Right atrium auricular region (tissue), 2 donors: ENCODE measurements at places on chromosomes 1 and 21. TPM values are rescaled to one million over a fixed set of nuclear protein-coding genes. Genes with fewer than 3 reads are reported as not detected.

- no peaks in the 10 kb centered on the region for H3K36me3 ChIP-seq
- DNase-seq = no peak
- H3K4me1 ChIP-seq = peaks cover 77% of the 10 kb centered on the region
- no peak overlapping the region for H3K4me3 ChIP-seq
- H3K27ac ChIP-seq = peak overlapping the region; percentile 91
- no peaks in the 10 kb centered on the region for H3K27me3 ChIP-seq
Observed at GRCh38 chr1:164619006-164619784, 60.2 kb downstream of the PBX1 start.

- H3K4me1 ChIP-seq = peaks cover 75% of the 10 kb centered on the region
- H3K27me3 ChIP-seq = no peaks in the 10 kb centered on the region
- no peaks in the 10 kb centered on the region for H3K36me3 ChIP-seq
- DNase-seq = no peak
- no peak overlapping the region for H3K4me3 ChIP-seq
- H3K27ac ChIP-seq = peak overlapping the region; percentile 57
Observed at GRCh38 chr1:64917907-64918306, 48.4 kb downstream of the JAK1 start.

- peaks cover 48% of the 10 kb centered on the region for H3K4me1 ChIP-seq
- no peaks in the 10 kb centered on the region for H3K36me3 ChIP-seq
- no peak overlapping the region for H3K4me3 ChIP-seq
- H3K27me3 ChIP-seq = no peaks in the 10 kb centered on the region
- H3K27ac ChIP-seq = peak overlapping the region; percentile 18
Observed at GRCh38 chr21:45969921-45970673, 11.5 kb upstream of the COL6A1 start.

DNA sequence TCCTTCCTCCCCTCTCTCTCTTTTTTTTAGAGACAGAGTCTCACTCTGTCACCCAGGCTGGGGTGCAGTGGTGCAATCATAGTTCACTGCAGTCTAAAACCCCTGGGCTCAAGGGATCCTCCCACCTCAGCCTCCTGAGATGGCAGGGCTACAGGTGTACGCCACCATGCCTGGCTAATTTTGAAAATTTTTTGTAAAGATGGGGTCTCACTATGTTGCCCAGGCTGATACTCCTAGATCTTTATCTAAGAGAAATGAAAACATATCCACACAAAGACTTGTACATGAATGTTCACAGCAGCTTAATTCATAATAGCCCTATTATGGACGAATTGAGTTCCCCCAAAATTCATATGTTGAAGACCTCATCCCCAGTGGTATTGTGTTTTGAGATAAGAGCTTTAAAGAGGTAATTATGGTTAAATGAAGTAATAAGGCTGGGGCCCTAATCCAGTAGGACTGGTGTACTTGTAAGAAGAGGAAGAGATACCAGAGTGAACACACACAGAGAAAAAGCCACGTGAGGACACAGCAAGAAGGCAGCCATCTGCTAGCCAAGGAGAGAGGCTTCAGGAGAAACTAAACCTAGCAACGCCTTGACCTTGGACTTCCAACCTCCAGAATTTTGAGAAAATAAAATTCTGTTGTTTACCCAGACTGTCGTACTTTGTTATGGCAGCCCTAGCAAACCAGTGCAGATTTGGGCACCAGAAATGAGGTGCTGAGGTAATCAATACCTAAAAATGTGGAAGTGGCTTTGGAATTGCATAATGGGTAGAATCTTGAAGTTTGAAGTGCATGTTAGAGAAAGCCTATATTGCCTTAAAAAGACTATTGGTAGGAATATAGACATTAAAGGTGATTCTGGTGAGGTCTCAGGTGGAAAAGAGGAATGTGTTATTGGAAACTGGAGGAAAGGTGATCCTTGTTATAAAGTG is 13.2 kb downstream of the IFNLR1 start:
- no peaks in the 10 kb centered on the region for H3K4me1 ChIP-seq
- no peak overlapping the region for H3K27ac ChIP-seq
- no peaks in the 10 kb centered on the region for H3K27me3 ChIP-seq
- H3K36me3 ChIP-seq = no peaks in the 10 kb centered on the region
- H3K4me3 ChIP-seq = no peak overlapping the region

GRCh38 chr1:31196685-31197084 is 43.0 kb downstream of the NKAIN1 start:
- H3K27ac ChIP-seq = no peak overlapping the region
- no peak overlapping the region for H3K4me3 ChIP-seq
- DNase-seq = no peak
- no peaks in the 10 kb centered on the region for H3K4me1 ChIP-seq
- no peaks in the 10 kb centered on the region for H3K36me3 ChIP-seq

DNA sequence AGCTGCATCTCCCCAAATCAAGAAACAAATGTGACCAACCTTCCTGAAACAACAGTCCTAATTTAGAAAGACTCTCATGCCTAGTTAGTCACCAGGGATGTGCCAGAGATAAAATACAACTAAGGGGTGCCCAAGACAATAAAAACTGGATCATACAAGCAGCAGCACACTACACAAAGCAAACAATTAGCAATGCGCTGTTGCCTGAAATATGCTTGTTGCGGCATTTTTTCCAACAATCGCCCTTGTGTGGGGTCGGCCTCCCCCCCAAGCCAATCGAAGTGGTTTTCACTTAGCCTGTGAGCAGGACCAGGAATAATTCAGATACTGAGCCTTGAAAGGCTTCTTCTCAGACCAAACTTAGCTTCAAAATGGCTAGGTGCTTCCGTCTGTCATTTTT is 1.4 kb upstream of the STMN1 start:
- no peak for DNase-seq
- H3K4me3 ChIP-seq = no peak overlapping the region
- H3K27me3 ChIP-seq = no peaks in the 10 kb centered on the region
- no peaks in the 10 kb centered on the region for H3K36me3 ChIP-seq
- no peaks in the 10 kb centered on the region for H3K4me1 ChIP-seq
- H3K27ac ChIP-seq = peak overlapping the region; percentile 75

DNA sequence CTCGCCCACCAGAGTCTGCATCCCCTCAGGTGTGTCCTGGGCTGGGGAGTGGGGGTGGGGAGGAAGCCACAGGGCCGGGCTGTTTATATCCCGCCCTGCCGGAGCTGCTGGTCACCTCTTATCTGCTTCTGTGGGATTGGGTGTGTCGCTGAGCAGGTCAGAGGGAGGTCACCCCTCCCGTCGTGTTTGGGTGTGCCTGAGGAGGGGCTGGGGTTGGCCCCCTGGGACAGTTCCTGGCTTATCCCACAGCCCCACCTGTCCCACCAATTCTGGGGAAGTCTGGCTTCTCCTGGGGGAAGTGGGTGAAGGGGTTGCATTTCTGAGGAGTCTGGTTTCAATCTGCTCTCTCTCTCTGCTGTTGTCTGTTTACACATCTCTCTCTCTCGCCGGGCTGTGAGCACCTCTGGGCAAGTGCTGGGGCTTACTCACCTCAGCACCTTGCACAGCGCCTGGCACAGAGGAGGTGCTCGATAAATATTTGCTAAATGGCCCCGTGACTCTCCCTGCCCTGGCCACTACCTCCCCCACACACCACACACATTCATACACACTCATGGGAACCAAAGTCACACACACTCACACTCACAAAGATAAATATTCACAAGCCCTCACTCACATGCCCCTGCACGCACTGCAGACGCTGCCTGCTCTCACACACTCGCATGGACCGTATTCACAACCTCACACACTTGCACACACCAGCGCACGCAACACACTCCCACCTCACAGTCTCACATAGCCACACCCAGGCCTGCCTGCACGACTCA is 8.3 kb downstream of the ELF3 start:
- H3K4me3 ChIP-seq = no peak overlapping the region
- no peaks in the 10 kb centered on the region for H3K27me3 ChIP-seq
- H3K27ac ChIP-seq = no peak overlapping the region
- no peak for DNase-seq

- H3K4me3 ChIP-seq = no peak overlapping the region
- H3K4me1 ChIP-seq = no peaks in the 10 kb centered on the region
- no peaks in the 10 kb centered on the region for H3K36me3 ChIP-seq
- no peak overlapping the region for H3K27ac ChIP-seq
- DNase-seq = no peak
- no peaks in the 10 kb centered on the region for H3K27me3 ChIP-seq
Observed at GRCh38 chr1:97384294-97384968, 536.4 kb downstream of the DPYD start.

GRCh38 chr1:55943012-55943411 is 636.4 kb downstream of the PLPP3 start:
- no peak for DNase-seq
- H3K4me1 ChIP-seq = peaks cover 10% of the 10 kb centered on the region
- H3K4me3 ChIP-seq = no peak overlapping the region
- H3K27me3 ChIP-seq = no peaks in the 10 kb centered on the region

DNA sequence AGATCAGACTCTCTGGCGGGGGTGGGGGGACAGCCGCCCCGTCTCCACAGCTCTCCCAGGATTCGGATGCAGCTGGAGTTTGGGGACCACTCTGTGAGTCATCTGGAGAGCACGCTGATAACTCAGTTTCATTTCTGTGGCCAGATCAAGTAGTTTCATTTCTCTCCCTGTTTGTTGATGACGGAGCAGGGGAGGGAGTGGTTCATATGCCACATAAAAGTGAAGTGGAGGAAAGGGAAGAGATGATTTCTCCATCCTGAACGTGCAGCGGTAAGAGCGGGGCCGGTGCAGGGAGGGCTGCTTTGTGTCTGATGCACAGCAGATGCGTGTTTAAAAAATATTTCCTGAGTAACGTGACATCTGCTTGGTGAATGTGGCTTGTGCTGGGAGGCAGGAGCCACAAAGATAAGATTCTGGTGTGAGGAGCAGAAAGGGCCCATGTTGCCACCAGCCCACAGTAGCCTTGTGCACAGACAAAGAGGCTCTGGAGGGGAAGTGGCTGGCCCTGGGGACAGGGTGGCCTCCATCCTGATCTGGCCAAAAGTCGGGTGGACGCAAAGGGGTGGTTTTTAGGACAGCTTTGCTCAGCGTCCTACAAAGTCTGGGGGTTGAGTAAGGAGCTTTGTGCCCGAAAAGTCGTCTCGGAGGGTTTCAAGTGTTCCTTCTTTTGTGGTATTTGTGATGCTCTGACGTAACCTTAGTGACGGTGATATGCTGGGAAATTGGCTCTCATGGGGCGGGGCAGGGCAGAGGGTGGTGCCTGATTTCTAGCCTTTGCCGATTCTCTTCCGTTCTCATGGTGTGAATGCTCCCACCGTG is at the start of gene MX2:
MX2 (plus strand) TSS at position 242 of the 819 bp plus-strand sequence. CDS start 14,880 bp downstream, outside the sequence.
- no peaks in the 10 kb centered on the region for H3K36me3 ChIP-seq
- peak within 1 kb of the TSS; percentile 25 for H3K4me3 ChIP-seq
- H3K27ac ChIP-seq = peak within 1 kb of the TSS; percentile 88
- peaks cover 30% of the 10 kb centered on the region for H3K4me1 ChIP-seq

DNA sequence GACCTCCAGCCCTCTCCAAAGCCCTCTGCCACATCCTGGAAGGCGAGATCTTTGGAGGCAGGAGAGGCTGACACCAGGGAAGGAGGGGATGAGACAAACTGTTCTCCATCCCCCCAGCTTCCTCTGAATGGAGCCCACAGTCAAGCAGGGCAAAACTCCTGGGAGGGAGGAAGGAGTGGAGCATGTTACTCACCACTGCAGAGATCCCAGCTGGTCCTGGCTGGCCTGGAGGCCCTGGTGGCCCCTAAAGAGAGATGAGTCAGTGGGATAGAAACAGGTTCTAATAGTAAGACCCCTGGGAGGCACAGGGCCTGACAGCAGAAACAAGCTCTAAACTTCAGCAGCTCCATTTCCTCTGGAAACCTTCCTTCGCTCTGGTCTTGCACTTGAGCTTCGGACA is 14.0 kb upstream of the PEF1 start:
- H3K27ac ChIP-seq = no peak overlapping the region
- peaks cover 17% of the 10 kb centered on the region for H3K36me3 ChIP-seq
- no peaks in the 10 kb centered on the region for H3K27me3 ChIP-seq
- H3K4me3 ChIP-seq = no peak overlapping the region
- no peak for DNase-seq

- H3K27me3 ChIP-seq = no peaks in the 10 kb centered on the region
- no peak overlapping the region for H3K4me3 ChIP-seq
- H3K27ac ChIP-seq = peak overlapping the region; percentile 73
Observed at GRCh38 chr1:91798740-91799139, 87.2 kb downstream of the TGFBR3 start.

DNA sequence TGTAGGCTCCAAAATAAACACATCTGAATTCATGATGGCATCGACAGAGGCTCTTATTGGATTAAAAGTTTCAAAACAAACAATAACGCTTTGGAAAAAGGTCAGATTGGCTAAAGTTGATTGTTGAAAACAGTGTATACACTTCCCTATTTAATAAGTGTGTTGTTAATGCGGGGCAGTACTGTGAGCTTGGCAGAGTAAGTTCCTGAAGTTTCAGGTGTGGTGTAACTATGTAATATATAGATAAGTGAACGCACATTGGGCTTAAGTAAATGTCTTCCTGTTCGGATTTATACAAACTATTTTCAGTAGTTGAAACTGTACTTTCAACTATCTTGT is 810 bp downstream of the ZBTB37 start:
- no peaks in the 10 kb centered on the region for H3K27me3 ChIP-seq
- no peaks in the 10 kb centered on the region for H3K4me1 ChIP-seq
- H3K4me3 ChIP-seq = peak overlapping the region; percentile 67
- DNase-seq = no peak
- peaks cover 31% of the 10 kb centered on the region for H3K36me3 ChIP-seq

GRCh38 chr1:2242814-2243725 is 15.0 kb downstream of the SKI start:
- H3K27ac ChIP-seq = peak overlapping the region; percentile 70
- H3K27me3 ChIP-seq = no peaks in the 10 kb centered on the region
- DNase-seq = no peak
- H3K4me1 ChIP-seq = peaks cover 3% of the 10 kb centered on the region
- H3K4me3 ChIP-seq = no peak overlapping the region
- no peaks in the 10 kb centered on the region for H3K36me3 ChIP-seq

GRCh38 chr1:8197493-8198282 is 120.2 kb upstream of the SLC45A1 start:
- H3K4me3 ChIP-seq = no peak overlapping the region
- no peaks in the 10 kb centered on the region for H3K27me3 ChIP-seq
- peaks cover 25% of the 10 kb centered on the region for H3K4me1 ChIP-seq
- H3K27ac ChIP-seq = no peak overlapping the region

- H3K27ac ChIP-seq = peak overlapping the region; percentile 34
- no peaks in the 10 kb centered on the region for H3K4me1 ChIP-seq
- H3K27me3 ChIP-seq = no peaks in the 10 kb centered on the region
- DNase-seq = no peak
Observed at GRCh38 chr1:200666309-200666708, 3.4 kb downstream of the DDX59 start.

- no peak overlapping the region for H3K27ac ChIP-seq
- no peaks in the 10 kb centered on the region for H3K4me1 ChIP-seq
- no peaks in the 10 kb centered on the region for H3K27me3 ChIP-seq
- DNase-seq = no peak
- H3K36me3 ChIP-seq = no peaks in the 10 kb centered on the region
Observed at GRCh38 chr1:63343922-63344321, 21.6 kb downstream of the FOXD3 start.

Gene MAP3K21
- 1.2 TPM for total RNA-seq

Gene NR5A2
- 0.44 TPM for total RNA-seq

Gene NBPF20
- 0.59 TPM for total RNA-seq

Gene NBPF26
- total RNA-seq = 6.9 TPM

Gene CFHR5
- not detected for total RNA-seq

Gene RGS8
- total RNA-seq = 0.31 TPM

Gene PTGFRN
- total RNA-seq = 141 TPM

Gene ACKR1
- 13.3 TPM for total RNA-seq

Gene AGTRAP
- 20.8 TPM for total RNA-seq

Gene NENF
- total RNA-seq = 56.8 TPM

Gene TMEM82
- total RNA-seq = not detected

Gene KRTAP13-2
- not detected for total RNA-seq

Gene HIPK1
- total RNA-seq = 58.1 TPM

Gene F13B
- total RNA-seq = not detected

Gene PHACTR4
- 22.4 TPM for total RNA-seq
